CD8-positive, alpha-beta T cell (primary cell): ENCODE measurements at places on chromosomes 4 and X.

- DNase-seq: no peak
Measured at GRCh38 chr4:106245176-106245575, 70.8 kb downstream of the TBCK start.

- DNase-seq: no peak
Measured at GRCh38 chrX:56029188-56029587, 203.0 kb upstream of the KLF8 start.

- DNase-seq: no peak
Measured at GRCh38 chrX:110163488-110163887, 154.4 kb downstream of the AMMECR1 start.

DNA sequence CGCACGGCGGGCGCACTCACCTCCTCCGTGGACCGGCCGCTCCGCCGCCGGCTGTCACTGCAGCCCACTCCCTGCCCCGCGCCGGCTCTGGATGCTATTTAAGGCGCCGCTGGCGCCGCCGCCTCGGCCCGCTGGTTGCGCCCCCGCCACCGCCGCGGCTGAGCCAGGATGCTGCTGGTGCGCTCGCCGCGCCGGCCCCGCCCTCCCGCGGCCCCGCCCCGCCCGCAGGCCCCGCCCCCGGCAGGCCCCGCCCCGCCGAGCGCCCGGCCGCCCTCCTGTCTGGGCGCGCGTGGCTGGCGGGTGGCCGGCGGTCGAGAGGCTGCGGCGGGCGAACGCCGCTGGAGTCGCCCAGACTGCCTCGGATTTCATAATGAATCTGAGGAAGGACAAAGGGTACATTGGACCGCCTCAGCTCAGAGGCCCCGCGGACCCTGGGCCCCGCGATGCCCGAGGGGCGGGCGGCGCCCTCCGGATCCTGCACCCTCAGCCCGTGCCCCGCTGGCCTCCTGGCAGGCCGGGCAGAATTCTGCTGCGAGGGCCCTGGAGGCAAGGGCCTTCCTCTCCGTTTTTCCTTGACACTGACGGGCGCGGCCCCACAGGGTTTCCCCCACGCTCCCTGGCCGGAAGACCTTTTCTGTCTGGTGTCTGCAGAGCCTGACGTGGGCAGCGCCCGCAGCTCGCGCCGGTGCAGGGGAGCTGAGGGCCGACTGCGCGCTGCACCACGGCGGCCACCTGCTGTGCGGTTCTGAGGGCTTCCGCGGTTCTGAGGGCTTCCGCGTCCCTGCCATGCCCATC, at the start of gene ACSL1:
Gene ACSL1, minus strand, starts transcription at position 73 of the 795 bp plus-strand sequence. CDS start 22,454 bp downstream, outside the sequence.
- DNase-seq: peak; percentile 88

DNA sequence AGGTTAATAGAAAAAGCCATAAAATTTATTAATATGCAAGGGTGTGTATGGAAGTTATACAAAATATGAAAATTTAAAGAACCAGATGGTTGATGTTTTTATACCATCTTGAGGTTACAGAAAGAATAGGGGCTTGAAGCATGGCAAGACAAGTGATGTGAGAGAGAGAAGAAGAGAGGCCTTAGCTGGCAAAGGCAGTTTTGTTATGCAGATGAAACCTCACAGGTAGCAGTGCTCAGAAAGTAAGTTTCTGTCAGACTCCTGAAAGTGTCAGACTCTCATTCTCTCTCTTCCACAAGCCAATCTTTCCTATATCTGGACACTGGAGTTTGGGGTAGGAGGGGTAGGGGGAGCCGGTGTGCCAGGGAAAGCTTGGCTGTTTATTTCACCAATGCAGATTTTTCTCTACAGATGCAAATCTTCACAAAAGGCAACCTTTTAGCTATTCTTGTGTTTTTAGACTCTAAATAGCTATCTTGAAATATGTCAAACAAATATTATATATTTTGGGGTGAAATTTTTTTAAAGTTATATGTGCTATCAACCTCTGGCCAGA, 124.5 kb downstream of the CFAP299 start:
- peak; percentile 20 for DNase-seq

GRCh38 chr4:133775881-133776280, 425.7 kb downstream of the PABPC4L start:
- no peak for DNase-seq

GRCh38 chr4:94413085-94413840, 38.5 kb upstream of the PDLIM5 start:
- no peak for DNase-seq

GRCh38 chr4:83989835-83990234, 453.9 kb downstream of the GPAT3 start:
- DNase-seq: no peak

DNA sequence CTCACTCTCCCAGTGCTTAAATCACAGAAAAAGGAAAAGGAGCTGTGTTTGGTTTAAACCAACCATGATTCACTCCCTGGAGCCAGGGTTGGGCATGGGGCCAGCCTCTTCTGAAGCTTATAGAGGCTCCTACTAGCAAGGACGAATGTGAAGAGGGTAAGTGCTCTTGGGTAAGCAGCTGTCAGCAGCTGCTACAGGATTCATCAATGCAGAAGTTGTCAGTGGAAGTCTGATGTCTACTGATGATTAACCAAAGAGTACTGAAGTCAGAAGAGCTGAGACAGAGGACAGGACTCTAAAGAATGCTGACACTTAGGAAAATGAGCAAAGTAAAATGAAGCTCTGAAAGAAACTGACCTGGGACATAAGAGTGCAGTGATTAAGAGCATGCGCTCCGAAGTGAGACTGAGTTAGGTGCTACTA, 32.7 kb upstream of the JADE1 start:
- DNase-seq: no peak

DNA sequence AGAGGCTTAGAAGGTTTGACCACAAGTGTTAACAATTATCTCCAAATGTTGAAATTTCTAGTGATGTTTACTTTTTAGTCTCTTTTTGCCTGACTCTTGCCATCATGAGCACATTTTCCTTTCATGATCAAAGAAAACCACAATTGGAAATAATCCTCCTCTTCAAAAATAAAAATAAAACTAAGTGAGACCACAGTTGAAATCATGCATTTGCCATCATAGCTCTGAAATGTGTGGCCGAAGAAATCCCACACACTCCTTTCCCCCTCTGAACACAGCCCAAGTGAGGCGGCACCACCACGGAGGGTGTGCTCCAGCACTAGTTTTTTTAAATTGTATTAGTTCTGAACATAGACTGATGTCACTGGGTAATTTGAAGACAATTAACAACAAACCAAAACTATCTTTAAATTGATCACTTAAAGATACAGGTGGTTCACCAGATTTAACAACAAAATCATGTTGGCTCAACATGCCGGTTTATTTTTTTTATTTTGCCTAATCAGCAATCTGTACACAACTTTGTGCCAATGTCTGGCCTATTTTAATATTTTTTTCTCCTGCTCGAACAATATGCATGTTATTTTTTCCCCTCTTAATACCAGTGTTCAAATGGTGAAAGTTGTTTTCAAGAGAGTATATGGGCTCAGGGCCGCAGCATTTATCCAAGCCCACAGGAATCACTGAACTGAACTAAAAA, 17.6 kb downstream of the APBB2 start:
- DNase-seq: no peak

GRCh38 chr4:4838936-4839810, 20.3 kb upstream of the MSX1 start:
- DNase-seq: no peak

DNA sequence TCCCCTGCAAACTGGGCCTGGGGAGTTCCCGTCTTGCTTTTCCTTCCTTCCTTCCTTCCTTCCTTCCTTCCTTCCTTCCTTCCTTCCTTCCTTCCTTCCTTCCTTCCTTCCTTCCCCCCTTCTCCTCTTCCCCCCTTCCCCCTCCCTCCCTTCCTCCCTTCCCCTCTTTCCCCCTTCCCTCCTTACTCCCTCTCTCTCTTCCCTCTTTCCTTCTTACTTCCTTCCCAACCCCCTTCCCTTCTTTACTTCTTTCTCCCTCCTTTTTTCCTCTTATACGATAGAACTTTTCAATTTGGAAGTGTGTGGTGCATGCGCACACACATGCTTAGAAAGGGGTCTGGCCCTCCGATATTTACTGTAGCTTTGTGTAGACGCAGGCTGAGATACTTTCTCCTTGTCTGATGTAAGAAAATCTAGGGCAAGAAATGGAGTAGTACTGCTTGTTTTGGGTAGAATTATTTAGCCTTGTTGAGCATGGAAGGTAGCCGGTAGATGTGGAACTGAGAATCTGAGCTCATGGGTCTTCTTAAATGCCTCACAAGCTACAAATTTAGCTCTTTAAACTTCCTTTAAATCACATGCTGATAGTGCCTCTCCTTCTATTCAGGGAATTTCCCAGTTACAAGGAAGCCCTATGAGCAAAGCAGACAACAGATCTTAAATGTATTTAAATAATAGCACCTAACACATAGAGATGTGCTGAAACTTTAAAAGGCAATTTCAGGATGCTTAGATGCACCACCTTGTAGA, 189.6 kb downstream of the GPAT3 start:
- no peak for DNase-seq

- DNase-seq: no peak
Measured at GRCh38 chr4:182294451-182294850, 51.2 kb downstream of the TENM3 start.

DNA sequence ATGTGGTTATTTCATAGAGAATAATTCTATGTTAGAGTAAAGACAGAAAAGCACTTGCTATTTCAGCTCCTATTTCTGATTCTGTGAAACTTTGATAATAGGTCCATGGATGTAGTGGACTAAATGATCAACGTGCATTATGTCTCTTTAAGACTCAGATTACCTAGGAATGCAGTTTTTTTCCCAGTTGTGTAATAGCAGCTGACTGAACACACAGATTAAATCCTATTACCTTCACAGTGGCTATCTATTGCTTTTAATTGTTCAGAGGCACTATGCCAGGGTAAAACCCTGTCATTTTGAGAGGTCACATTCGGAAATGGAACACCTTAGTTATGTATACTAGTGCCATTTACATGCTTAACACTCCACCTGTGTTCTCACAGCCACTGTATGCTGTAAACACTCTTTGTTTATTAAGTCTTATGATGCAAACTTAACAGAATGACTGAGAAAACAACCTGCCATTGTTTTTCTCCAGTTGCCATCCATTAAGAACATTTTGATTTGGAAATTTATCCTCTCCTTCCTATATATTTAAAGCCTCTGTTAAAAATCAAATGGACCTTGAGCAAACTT, 70.5 kb downstream of the HPGD start:
- DNase-seq: no peak

- DNase-seq: no peak
Measured at GRCh38 chr4:74230902-74231499, 73.1 kb downstream of the MTHFD2L start.

- DNase-seq: no peak
Measured at GRCh38 chr4:57865264-57865663, 755.1 kb upstream of the IGFBP7 start.

GRCh38 chrX:107724653-107725052, 50.9 kb downstream of the TSC22D3 start:
- no peak for DNase-seq

GRCh38 chr4:15242021-15242420, 185.8 kb upstream of the C1QTNF7 start:
- no peak for DNase-seq

DNA sequence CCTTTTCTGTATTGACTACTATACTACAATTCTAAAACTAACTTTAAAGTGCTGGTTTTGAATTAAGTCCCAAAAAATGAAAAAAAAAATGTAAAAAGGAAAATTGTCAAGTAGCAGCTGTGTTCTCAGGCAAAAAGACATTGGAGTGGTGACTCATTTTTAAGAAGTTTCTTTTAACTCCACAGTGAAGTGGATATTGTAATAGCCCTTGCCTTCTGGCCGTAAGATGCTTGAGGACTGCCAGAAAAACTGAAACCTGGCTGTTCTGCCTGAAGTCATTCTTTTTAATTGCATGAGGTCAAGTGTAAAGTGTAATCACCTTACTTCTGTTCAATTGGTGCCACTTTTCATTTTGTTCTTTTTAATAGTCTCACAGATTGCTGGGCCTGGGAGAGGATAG, 28.9 kb downstream of the SPANXD start:
- DNase-seq: no peak

DNA sequence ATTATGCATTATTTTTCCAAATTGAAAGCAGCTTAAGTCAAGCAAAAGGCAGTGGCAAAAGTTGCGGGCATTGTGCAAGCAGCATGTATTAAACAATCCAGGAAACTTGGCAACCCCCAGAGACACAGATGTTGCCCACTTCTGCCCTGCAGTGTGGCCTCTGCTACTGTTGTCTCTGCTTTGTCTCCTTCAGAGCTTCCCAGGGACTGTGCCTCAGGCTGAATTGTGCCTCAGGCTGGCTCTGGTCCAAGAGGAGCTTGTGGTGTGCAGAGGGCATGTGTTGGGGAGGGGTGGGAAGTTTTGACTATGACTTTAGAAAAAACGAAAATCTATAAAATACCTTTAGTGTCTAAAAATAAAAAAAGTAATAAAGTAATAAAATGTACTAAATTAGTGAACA, 201.4 kb downstream of the CCSER1 start:
- no peak for DNase-seq

GRCh38 chrX:1111601-1112300, 100.7 kb downstream of the CRLF2 start:
- DNase-seq: no peak
